ENCODE measurements at places on chromosomes 6 and 20. TPM values are rescaled to one million over a fixed set of nuclear protein-coding genes. Genes with fewer than 3 reads are reported as not detected.

DPPA5 gene
- not detected for total RNA-seq

AHCY gene
- 89.5 TPM for total RNA-seq

ENPP4 gene
- 19.1 TPM for total RNA-seq

GCM1 gene
- not detected for total RNA-seq

VSX1 gene
- not detected for total RNA-seq

GSTA3 gene
- not detected for total RNA-seq

DNA sequence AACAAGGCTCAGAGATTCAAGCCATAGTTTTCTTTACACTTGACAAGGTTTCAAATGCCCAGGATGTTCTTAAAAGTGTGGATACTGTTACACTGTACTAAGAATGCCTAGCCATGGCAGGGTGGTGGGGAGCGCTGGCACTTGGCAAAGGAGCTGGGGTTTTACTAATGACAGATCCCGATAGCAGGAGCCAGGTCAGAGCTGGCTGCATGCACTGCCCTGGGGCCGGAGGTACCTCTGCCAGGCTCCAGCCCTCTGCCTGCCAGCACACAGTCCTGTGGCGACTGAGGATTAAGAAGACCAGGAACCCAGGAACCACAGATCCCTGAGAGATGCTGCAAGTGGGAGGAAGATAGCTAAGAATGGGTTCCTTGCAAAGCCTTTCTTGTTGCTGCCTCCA lies 260.3 kb downstream of the ALDH8A1 start:
- DNase-seq: no peak

- DNase-seq: no peak
Measured at GRCh38 chr6:101572627-101573026, 179.1 kb downstream of the GRIK2 start.

GRCh38 chr6:160004419-160005175 lies 35.7 kb downstream of the IGF2R start:
- DNase-seq: no peak

- no peak for DNase-seq
Measured at GRCh38 chr6:3615391-3616380, 135.8 kb downstream of the PXDC1 start.

GRCh38 chr20:9112541-9113515 lies 43.9 kb downstream of the PLCB4 start:
- DNase-seq: no peak

DNA sequence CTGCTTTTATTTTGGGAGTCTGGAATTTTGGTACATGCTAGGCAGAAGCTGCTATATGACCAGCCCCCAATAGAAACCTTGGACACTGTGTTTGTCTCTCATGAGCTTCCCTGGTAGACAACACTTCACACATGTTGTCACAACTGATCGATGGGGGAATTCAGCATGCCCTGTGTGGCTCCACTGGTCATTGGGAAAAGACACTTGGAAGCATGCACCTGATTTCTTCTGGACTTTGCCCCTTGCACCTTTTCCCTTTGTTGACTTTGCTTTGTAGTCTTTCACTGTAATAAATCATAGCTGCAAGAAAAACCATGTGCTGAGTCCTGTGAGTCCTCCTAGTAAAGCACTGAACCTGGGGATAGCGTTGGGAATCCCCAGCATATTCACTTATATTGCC lies 7.9 kb upstream of the WFDC10A start:
- no peak for DNase-seq

GRCh38 chr6:131949909-131950766 lies 1.0 kb downstream of the CCN2 start:
- peak; percentile 92 for DNase-seq

DNA sequence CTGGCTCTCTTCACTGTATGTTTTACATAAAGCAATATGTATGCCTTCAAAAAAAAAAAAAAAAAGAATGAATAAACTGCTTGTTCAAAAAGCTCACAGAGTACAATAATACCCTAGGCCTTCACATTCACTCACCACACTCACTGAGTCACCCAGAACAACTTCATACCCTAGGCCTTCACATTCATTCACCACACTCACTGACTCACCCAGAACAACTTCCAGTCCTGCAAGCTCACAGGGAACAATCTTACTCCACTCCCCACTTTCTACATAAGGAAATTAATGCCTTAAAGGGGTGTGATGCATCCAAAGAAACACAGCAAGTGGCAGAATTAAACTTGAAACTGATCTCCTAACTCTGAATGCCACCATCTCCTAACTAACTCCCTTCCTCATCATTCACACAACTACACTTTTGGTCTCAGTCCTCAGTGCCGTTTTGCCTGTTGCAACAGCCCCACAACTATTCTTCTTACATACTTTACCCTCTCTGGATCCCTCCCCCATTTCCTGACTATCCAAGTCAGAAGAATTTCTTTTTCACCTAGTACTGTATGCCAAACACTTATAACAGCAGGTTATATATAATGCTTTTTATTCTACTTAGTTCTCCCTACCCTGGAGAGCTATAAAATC lies 34.2 kb downstream of the NHSL1 start:
- no peak for DNase-seq

DNA sequence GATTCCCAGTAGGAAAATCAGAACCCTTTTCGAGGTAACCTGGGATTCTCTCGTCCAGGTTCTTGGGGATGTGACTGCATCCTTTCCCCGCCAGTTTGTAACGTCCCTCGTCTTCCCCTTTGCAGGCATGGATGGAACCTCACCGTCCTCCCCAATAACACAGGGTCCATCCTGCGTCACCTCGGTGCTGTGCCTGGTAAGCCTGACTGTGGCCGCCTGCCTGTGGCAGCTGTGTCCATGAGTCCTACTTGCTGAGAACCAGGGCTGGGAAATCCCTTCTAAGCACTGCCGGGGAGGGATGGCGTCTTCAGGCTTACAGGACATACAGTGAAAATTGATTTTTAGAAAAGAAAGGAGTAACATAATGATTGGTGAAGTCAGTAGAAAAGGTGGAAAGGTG lies 155.6 kb downstream of the DTNBP1 start:
- peak; percentile 34 for DNase-seq

All from sigmoid colon (tissue), 7 donors.